ENCODE measurements at places on chromosomes 3 and 15. TPM values are rescaled to one million over a fixed set of nuclear protein-coding genes. Genes with fewer than 3 reads are reported as not detected.

GPR176 gene
- 194 TPM for total RNA-seq

LEO1 gene
- 30.3 TPM for total RNA-seq

IL12A gene
- total RNA-seq = 0.90 TPM

C3orf20 gene
- not detected for total RNA-seq

FBXL22 gene
- total RNA-seq = 0.28 TPM

TUSC7 gene
- total RNA-seq = not detected

C15orf40 gene
- total RNA-seq = 4.4 TPM

CSPG4 gene
- total RNA-seq = 12.4 TPM

FMN1 gene
- 29.4 TPM for total RNA-seq

NMNAT3 gene
- total RNA-seq = 0.36 TPM

GOLGA6D gene
- not detected for total RNA-seq

ALG3 gene
- total RNA-seq = 19.5 TPM

FBXW12 gene
- total RNA-seq = not detected

CP gene
- total RNA-seq = 0.28 TPM

SMAD6 gene
- total RNA-seq = 4.8 TPM

POLQ gene
- 5.0 TPM for total RNA-seq

CORO2B gene
- total RNA-seq = 9.7 TPM

TRIM69 gene
- 7.7 TPM for total RNA-seq

TOP2B gene
- 53.4 TPM for total RNA-seq

NPAP1 gene
- not detected for total RNA-seq

CEMIP gene
- total RNA-seq = 51.9 TPM

SLC38A3 gene
- 0.36 TPM for total RNA-seq

INSYN1 gene
- total RNA-seq = 0.18 TPM

Data from IMR-90 (cell line).